Stimulated activated CD4-positive, alpha-beta T cell treated with anti-CD3 and anti-CD28 coated beads, Interleukin-12 subunit alpha, Interleukin-12 subunit beta, amount 100 ng/mL, for 4 hours (primary cell): ENCODE measurements at places on chromosomes 4 and X.
A peak's percentile ranks its signal among the peaks of the same experiment; 100 is the strongest.

GRCh38 chrX:29148511-29148910 lies 561.3 kb downstream of the IL1RAPL1 start:
- DNase-seq = no peak

DNA sequence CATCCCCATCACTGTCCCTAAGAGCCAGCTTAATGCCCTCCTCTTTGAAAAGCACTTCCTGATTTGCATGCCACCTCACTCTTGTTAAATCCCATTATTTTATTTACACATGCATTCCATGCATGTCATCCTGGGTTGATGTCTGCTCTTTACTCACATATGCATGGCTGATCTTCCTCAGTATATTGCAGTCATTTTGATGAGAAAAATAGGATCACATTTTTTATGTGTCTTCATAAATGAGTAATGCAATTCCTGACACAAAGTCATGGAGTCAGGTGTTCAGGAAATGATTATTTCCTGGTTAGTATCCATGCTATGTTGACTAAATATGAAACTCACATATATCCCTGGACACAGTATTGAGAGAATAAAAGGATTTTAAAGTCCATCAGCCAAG lies 204.7 kb downstream of the SLIT2 start:
- no peak for DNase-seq

DNA sequence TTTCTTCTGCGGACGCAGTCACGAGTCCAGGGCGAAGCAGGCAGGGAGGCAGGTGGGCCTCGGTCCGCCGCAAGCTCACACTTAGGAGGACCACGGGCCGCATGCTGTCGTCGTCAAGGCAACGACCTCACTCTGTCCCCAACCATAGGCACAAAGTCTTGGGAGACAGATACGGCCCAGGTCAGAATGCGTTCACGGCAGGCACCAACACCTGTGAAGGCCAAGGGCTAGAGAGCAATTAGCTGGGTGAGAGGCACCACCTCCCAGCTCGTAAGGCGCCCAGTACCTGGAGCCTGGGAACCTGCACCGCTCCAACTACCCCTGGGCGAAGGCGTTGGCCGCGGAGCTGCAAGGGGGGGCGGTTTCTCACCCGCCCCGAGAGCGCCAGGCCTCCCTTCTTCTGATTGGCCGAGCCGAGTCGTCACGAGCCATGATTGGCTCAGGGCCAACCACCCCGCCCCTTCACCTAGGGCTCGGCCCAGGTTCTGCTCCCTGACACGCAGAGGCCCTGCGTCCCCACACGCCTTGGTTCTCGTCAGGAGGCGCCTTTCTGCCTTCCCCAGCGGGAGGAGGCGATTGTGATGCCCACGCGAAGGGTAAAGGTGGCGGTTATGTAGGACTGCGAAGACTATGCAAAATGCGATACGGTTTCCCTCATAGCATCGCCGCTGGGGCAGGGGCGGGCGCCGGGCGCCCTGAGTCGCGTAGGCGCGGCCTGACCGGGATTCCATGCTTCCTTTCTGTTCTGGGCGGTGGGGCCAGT lies at the start of gene CDKL2:
Gene CDKL2, minus strand, starts transcription at position 355 of the 763 bp plus-strand sequence. CDS start 4,540 bp downstream, outside the sequence.
- DNase-seq = peak; percentile 91

DNA sequence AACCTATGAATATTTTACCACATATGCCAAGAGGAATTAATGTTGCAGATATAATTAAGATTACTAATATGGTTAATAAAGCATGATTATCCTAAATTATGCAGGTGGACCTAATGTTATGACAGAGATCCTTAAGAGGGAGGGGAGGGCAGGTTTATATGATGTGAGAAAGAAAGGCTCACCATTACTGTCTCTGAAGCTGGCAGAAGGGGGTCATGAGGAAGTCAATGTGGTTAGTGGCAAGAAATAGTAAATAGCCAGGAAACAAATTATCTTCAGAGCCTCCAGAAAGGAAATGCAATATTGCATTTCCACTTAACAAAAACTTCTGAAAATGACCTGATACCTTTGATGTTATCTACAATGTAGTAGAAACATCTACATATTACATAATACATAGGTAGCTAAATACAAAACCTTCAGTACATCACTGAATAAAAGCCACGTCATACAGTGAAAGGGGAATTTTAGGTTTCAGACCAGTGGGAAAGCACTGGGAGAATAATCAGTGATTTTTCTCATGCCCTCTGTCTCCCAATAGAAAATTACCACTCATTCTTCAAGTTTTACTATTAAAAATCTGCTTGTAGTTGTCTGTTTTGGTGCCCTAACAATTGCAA lies 609.2 kb downstream of the SPOCK3 start:
- no peak for DNase-seq

DNA sequence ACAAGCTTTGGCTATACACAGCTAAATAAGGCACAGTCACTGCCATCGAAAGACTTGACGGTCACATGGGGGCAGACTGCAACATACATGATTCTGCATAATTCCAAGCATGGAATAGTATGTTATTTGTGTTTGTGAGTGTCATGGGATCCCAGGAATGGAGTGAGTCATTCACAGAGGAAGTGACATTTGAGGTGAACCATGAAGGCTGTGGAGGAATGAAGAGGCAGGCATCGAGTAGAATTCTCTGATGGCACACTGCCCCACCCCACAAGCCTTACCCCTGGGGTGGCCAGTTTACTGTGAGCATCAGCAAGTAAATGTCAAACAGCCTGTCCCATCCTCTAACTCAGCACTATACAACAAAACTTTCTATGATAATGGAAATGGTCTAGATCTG lies 619.7 kb downstream of the MID1IP1 start:
- DNase-seq = no peak

DNA sequence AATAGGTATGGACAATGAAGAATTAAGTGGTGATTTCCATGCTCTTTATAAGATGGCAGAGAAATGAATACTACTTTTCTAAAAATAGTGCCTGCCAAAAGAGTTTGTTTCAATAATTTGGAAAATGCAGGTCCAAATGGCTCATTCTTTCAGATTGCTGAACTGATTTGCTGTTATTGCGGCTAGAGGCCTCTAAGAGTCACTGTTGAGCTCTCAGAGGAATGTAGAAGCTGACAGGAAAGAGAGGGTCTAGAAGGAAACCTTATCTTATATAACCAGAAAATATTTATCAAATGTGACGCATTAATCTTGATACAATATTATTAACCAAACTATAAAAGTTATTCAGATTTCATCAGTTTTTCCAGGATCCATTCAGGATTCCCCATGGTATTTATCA lies 65.7 kb upstream of the PAGE1 start:
- DNase-seq = no peak

- no peak for DNase-seq
Measured at GRCh38 chr4:153963216-153963615, 174.3 kb upstream of the SFRP2 start.
